ENCODE measurements at places on chromosomes 1 and 21.

DNA sequence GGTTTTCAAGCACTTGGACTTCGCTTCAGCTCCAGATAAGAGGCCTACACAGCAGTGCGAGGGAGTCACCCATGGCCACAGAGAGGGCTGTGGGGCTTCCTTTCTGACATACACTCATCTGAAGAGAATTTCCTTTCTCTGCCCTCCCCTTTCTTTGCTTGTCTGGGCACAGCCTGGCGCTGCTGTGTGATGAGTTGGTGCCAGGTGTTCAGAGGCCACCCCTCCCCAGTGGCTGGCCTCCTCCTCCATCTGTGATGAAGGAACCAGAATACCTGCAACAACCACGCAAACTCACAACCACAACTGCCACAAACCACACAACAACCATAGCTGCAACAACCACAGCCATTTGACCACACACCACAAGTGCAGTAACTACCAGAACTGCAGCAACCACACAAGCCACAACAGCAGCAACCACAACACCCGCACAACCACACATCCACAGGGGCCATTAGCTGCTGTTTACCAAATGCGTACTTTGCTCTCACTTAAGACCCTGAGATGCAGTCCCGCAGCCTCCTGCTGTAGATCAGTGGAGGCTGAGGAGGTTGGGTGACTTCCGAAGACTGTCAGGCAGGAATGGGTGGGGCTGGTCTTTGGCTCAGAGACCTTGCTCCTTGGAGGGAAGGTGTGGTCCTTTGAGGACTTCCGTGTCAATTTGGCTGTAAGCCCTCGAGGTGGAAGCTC is 71.1 kb downstream of the IER5 start:
- peak; percentile 53 for DNase-seq

- no peak for DNase-seq
Observed at GRCh38 chr1:191575180-191575579, 583.1 kb upstream of the RGS18 start.

- no peak for DNase-seq
Observed at GRCh38 chr1:108097018-108097417, 103.1 kb downstream of the SLC25A24 start.

- no peak for DNase-seq
Observed at GRCh38 chr1:25105836-25106235, 126.5 kb downstream of the SYF2 start.

DNA sequence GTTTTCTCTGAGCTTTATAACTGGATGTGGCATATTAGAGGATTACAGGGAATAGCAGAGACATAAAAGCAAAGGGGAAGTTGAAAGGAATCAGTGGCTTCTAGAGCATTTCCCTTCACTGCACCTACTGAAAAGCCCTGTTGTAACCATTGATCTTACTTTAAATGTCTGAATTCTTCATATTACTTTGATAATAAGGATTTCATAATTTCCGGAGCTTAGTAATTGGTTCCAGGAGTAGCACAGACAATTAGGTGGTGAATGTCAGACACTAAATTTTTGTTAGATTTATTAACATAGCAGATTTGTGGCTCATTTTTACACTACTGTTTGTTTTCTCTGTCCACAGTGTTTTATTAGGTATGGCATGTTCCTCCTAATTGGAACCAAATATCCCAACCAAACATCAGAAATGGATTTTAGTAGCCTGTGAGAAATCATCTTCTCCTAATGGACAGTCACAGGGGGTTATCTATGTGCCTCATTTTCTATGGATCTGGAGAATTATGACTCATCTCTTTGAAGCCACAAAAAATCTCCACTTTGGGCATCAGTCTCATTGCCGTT is 100.5 kb downstream of the GIPC2 start:
- no peak for DNase-seq

- DNase-seq = no peak
Observed at GRCh38 chr1:98496256-98496995, 165.1 kb upstream of the SNX7 start.

- DNase-seq = peak; percentile 1
Observed at GRCh38 chr21:15005391-15005790, 59.4 kb downstream of the NRIP1 start.

- DNase-seq = no peak
Observed at GRCh38 chr1:238484121-238484520, 593.4 kb upstream of the ZP4 start.

- no peak for DNase-seq
Observed at GRCh38 chr1:119366424-119366823, 2.2 kb upstream of the HAO2 start.

DNA sequence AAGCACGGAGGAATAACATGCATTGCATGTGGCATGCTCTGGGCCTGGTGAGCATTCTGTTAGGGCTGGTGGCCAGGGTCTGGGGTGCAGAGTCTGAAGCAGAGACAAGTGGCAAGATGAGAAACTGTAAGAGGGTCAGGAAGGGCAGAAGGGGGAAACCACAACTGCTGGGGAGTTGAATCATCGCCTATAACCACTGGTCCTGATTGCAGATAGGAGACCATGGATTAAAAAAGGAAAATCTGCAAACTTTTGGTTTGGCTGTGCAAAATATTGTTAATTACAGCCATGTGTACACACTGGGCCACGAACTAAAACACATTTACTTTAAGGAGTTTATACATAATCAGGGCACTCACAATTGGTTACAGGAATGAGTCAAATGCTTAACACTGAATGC is 76.6 kb downstream of the TGFBR3 start:
- DNase-seq = no peak

DNA sequence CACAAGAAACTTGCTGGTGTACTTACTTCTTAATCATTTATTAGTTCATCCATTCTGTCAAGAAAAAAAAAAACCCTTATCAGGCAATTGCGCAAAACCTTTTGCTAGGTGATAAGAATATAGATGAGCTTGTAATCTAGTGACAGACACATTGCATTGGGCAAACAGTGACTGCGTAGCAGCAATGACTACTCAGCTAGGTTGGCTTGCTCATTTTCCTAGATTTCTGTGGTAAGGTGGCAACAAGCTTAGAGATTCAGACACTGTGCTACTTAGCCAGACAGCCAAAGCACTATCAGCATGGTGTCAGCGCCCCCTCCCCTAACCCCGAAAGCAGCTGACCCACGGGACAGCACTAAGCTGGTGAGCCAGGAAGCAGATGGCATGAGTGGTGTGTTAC is 203.1 kb downstream of the BARHL2 start:
- no peak for DNase-seq

DNA sequence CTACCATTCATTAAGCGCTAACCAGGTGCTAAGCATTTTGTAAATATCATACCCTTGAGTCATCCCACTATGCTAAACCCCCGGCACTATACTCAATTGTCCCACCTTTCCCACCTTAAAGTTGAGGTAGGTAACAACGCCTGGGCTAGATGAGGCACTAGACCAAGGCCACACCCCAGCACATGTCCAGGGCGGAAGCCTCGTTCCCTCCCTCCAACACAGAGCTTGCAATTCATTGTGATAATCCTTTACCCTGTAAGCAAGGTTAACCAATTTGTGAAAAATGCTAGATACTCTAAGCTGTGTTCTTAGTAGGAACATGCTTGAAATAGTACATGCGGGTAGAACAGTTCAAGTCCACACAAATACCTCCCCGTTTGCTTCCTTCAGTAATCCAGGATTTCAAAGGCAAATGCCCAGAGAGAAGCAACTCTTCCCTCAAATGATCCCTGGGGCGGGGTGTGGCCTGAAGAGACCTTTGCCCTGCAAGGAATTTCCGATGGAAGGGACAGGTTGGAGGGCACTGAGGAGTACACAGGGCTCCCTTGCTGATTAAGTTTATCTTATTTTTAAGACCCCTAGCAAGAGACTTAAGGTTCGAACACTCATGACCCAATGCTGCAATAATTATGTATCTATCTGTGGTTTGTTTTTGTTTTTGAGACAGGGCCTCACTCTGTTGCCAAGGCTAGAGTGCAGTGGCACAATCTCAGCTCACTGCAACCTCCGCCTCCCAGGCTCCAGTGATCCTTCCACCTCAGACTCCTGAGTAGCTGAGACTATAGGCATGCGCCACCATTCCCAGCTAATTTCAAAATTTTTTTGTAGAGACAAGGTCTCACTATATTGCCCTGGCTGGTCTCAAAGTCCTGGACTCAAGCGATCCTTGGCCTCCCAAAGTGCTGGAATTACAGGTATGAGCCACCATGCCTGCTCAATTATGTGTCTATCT is 2.6 kb downstream of the RSPH1 start:
- DNase-seq = no peak

DNA sequence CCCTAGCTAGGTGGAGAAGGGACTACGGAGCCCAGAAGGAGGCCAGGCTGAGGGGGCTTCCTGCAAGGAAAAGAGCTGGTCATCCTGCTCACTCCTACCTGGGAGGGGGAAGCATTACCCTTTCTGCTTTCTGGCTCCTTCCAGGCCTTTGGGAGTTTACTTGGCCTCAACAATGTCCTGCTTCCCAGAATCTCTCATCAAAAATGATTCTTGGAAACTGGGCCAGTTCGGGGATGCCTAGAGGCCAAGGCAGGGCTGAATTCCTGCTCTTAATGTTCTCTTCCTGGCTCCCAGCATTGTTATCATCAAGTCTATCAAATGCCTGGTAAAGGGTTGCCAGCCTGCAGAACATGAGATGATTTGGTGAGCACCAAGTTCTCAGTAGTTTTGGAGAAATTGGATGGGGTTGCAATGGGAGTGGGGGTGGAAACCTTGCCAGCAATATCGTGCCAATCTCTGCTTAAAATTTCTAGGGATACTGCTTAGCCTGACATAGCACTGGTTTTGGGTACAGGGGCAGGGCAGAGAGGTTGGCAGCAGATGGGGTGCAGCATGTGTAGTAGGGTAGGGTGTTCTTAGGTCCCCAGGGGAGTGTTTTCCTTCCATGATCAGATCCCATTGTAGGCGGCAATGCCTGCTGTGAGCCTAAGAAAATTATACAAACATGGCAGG is 7.7 kb upstream of the PAFAH2 start:
- DNase-seq = no peak

- DNase-seq = no peak
Observed at GRCh38 chr1:226708342-226708780, 30.7 kb downstream of the ITPKB start.

GRCh38 chr1:92482665-92483609 is 3.8 kb downstream of the GFI1 start:
- DNase-seq = peak; percentile 34

- DNase-seq = no peak
Observed at GRCh38 chr1:202230939-202231645, 37.5 kb downstream of the LGR6 start.

GRCh38 chr1:229040630-229041358 is 230.1 kb upstream of the RAB4A start:
- no peak for DNase-seq

DNA sequence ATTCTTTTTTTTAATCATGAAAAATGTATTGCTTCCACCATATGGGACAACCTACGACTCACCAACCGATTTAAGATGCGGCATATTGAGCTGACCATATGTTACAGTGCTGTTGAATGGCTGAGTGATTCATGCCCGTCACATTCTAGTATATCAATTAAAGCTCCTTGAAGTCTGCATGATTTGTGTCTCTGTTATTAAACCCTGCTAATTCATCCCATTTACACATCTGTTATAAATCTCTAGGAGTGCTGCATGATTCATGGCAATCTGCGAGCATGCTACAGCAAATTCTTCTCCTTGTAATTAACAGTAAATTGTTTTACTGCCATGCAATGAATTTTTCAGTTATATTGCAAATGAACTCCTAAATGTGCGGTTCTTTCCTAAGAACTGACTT is 239.8 kb downstream of the USH2A start:
- DNase-seq = no peak

GRCh38 chr1:2050461-2050792 is 216 bp downstream of the PRKCZ start:
- DNase-seq = peak; percentile 15

DNA sequence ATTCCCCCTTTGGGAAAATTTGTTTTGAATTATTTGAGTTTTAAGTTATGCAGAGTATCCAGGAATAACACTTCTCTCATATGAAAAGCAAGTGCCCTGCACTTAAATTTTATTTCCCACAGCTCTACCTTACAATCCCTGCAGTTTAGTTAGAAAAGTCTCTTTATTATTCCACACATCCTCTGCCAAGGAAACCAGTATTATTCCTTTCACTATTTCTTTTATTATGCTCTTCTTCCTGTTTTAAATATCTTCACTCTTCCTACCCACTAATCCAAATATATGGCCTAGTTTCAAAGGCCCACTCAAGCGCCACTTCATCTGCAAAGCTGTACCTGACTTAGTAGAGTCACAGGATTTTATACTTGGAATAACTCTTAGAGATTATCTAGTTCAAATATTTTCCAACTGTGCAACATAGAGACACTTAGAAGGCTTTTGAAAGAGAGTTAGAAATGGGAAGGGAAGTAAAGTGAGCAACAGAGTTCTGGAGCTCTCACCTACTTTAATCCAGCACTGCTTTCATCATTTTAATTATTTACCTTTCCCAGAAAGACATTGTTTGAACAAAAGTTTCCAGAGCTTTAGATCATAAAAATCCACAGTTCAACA is 97.2 kb upstream of the LYPLAL1 start:
- DNase-seq = no peak

DNA sequence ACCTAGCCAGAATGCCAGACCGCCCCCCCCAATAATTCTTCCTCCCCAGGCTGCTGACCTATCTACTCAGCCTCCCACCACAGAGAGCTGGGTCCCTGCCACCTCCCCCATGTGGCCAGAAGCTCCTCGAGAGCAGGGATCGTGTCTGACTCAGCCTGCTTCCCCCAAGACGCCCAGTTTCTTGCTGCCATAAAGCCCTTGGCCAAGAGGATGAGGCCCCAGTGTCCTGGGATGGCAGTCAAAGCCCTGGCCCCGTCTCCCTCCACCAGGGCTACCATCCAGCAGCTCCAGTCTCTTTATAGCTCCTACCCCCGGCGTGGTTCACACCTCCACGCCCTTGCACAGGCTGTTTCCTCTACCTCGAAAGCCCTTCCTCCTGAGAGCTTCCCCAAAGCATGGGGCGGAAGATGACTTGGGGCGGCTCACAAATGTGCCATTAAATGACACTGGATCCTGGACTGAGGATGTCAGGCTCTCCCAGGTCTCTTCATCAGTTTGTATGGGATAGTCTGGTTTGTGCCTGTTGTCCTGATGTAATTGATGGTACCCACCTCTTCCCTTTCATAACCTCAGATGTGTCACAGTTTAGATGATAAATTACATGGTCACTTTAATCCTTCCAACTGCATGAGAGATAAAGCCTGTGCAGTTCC is 13.2 kb downstream of the ADGRB2 start:
- DNase-seq = no peak

DNA sequence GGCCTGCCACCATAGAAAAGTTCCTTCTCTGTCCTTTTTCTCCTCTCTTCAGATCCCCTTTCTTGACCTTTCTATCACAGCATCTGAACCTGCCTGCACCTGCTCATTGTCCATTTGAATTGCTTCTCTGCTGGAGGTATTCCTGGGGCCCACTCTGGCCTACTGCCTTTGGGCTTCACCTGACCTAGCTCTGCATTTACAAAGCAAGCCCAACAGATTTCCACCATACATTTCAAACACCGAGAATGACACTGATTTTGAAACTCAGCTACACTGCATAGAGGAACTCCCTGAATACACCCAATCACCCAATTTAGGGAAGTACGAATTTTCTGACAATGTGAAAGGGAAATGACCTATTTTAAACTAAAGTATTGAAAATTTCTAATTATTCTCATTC is 284.5 kb upstream of the USP25 start:
- DNase-seq = no peak

All from T-cell (primary cell).